GM06990 (cell line): ENCODE measurements at places on chromosomes 6 and 20.

GRCh38 chr20:59020938-59021551 is 1.8 kb downstream of the TUBB1 start:
- DNase-seq: no peak

DNA sequence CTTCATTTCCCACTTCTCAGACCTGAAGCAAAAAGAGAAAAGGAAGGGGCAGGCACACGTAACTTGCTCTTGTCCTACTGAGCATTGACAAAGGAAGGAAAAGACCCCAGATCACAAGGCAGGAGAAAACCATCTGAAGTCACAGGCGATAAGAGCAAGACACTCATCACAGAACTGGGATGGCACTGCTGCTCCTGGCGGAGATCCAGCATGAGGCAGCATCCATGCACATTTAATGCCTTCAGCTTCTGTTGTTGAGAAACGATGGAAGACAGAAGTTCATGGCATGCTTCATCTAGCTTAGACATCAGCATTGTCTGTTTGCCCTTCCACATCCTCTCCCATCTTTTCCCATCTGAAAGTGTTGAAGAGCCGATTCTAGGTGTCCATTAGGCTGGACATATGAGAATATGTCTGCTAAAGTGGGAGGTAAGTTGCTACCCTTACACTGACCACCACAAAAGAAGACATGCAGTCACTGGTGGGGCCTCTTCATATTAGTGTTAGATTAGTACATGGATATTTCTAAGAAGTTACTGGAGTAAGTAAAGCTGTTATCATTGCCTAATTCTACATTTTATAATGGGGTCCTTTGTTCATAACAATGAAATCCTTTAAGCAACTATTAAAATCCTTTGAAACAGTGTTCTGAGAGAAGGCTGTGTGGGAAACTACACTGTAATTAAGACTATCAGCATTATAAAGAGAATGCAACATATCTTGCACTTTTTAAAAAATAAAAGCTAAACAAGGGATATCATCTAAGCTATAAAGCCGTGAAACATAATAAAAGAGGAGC is 618.5 kb downstream of the C6orf118 start:
- DNase-seq: no peak

DNA sequence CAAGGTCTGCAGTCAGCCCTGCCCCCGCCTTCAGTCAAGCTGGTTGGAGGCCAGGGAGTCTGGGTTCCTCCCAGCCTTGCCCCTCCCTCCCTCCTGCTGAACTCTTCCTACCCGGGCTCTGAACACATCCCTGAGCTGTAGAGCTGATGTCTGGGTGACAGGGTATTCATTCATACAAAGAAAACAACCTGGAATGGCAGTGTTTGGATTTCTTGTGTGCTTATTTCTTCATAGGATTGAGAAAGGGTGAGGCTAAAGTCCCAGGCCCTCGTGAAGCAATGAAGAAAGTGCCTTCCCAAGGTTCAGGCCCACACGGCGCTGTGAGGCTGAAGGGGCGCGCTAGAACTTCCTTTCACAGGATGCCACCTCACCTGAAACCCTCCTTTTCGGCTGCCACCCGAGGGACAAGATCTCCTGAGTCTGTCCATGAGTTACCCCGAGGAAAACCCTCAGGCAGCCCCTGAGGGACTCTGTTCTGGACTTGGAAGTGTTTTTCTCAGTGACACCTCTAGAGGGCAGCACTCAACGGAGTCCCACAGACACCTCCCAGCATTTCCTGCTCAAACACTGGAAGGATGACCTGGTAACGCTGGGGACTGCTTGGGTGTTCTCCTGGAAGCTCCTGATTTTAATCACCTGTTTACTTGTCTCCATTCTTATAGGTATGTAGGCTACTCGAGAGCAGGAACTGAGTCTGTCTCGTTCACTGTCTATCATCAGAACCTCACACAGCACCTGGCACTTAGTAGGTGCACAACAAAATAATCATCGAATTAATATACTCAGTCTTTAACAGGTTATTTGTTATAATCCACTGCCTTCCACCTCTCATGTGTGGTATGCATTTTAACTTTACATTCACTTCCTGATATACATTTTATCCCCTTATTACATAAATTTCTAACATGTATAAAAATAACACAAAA is 11.8 kb upstream of the GSTA1 start:
- DNase-seq: no peak

- DNase-seq: no peak
Observed at GRCh38 chr20:47705497-47705856, 79.8 kb downstream of the SULF2 start.

GRCh38 chr20:51873652-51874051 is 71.3 kb upstream of the SALL4 start:
- DNase-seq: no peak

GRCh38 chr20:881051-881782 is 34.9 kb downstream of the ANGPT4 start:
- no peak for DNase-seq
